Uterus (tissue), 4 donors: ENCODE measurements at places on chromosomes 12 and 14. TPM values are rescaled to one million over a fixed set of nuclear protein-coding genes. Genes with fewer than 3 reads are reported as not detected.

GRCh38 chr12:89448951-89449371 is 75.6 kb downstream of the GALNT4 start:
- DNase-seq = no peak
- no peak overlapping the region for H3K4me3 ChIP-seq
- H3K27me3 ChIP-seq = no peaks in the 10 kb centered on the region
- no peak overlapping the region for H3K27ac ChIP-seq
- H3K36me3 ChIP-seq = no peaks in the 10 kb centered on the region
- peaks cover 6% of the 10 kb centered on the region for H3K4me1 ChIP-seq

DNA sequence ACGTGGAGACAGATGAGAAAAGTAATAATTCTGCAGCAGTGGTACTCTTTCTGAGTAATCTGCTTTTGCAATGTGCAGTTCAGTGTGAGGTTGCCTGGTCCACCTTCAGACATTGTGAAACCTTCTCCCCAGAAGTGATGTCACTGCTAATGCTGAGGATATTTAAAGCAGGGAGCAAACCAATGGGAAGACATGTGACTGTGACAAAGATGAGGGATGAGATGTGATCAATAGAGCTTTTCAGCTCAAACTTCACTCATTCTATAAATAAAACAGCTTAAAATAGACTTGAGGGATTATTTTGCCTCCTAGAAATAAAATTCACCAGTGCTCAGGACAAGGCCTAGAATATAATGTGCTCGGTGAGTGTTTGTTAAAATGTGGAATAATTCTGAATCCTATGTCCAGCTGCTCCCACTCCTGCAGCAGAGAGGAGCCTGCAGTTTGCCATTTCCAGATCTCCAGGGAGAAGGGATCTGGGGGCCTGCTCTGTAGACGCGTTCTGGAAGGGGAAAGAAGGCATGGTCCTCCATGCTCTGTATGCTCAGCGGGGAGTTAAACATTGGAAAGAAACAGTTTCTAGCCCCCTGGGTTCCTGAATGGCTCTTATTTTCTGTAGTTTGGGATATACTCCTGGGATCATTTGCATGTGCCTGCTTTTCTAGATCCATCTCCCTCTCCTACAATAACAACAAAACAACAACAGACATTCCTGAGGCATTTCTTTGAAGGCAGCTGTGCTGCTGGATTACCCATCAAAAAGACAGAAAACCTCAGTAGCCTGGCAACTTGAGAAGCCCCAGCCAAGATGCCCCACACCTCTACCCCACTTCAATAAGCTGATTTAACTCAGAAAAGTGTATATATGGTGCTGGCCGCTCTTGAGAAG is 8.9 kb downstream of the SLC7A8 start:
- no peaks in the 10 kb centered on the region for H3K36me3 ChIP-seq
- H3K4me1 ChIP-seq = no peaks in the 10 kb centered on the region
- peak overlapping the region; percentile 88 for H3K27ac ChIP-seq
- no peaks in the 10 kb centered on the region for H3K27me3 ChIP-seq

DNA sequence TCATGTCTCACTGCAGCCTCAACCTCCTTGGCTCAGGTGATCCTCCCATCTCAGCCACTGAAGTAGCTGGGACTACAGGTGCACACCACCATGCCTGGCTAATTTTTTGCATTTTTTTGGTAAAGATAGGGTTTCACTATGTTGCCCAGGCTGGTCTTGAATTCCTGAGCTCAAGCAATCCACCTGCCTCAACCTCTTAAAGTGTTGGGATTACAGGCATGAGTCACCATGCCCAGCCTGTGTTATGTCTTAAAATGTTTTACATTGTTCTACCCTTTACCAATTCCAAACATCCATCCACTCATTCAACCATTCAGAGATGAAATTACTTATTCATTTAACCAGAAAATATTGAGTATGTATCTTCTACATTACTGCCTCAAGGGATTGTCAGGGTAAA is 111.6 kb upstream of the BTG1 start:
- H3K4me3 ChIP-seq = no peak overlapping the region
- H3K36me3 ChIP-seq = no peaks in the 10 kb centered on the region
- H3K27ac ChIP-seq = no peak overlapping the region
- H3K27me3 ChIP-seq = no peaks in the 10 kb centered on the region

DNA sequence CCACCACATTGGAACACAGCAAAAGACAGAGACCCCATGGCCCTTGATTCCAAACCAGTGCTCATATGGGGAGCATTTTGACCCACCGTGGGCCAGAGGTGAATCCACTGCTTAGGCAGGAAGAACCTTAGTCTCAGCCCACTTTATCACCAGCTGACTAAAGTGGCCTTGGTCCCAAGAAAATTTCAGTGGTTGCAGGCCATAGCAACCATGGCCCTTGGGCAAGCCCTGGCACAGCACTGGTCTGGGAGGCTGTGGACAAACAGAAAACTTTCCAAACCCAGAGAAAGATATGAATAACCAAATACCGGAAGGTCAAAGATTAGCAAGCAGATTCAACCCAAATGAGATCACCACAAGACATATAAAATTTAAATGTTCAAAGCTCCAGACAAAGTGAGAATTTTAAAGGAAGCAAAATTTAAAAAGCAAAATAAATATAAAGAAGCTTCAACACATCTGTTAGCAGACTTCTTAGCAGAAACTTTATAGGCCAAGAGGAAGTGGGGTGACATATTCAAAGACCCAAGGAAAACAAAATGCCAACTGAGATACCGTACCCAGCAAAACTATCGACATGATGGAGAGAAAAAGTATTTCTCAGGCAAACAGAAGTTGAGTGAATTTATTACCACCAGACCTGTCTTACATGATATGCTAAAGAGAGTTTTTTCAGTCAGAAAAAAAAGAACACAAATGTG is 7.8 kb downstream of the KLRK1 start:
- DNase-seq = no peak
- no peaks in the 10 kb centered on the region for H3K27me3 ChIP-seq
- no peaks in the 10 kb centered on the region for H3K4me1 ChIP-seq
- no peak overlapping the region for H3K4me3 ChIP-seq
- H3K27ac ChIP-seq = no peak overlapping the region

GRCh38 chr12:113770389-113770865 is 195.7 kb downstream of the RBM19 start:
- H3K4me3 ChIP-seq = no peak overlapping the region
- no peaks in the 10 kb centered on the region for H3K4me1 ChIP-seq
- DNase-seq = no peak

DNA sequence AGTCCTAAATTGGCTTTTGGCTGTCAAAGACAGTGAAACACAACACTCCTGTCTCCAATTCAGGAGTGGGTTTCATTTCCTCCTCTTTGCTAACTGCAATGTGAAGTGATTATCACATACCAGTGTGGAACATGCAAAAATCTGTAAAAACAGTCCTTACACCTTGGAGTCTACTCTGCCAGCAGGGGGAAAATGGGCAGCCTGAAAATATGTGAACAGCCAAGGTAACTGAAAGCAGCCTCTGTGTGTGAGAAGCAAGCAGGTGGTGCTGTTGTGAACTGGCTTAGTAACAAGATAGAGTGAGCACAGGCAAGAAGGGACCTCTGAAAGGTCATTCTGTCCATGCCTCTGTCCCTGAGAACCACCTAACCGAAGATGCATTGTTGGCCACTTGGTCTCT is 6.0 kb downstream of the PRMT8 start:
- H3K27me3 ChIP-seq = no peaks in the 10 kb centered on the region
- DNase-seq = no peak
- H3K27ac ChIP-seq = no peak overlapping the region
- H3K4me3 ChIP-seq = no peak overlapping the region
- no peaks in the 10 kb centered on the region for H3K36me3 ChIP-seq
- no peaks in the 10 kb centered on the region for H3K4me1 ChIP-seq

DNA sequence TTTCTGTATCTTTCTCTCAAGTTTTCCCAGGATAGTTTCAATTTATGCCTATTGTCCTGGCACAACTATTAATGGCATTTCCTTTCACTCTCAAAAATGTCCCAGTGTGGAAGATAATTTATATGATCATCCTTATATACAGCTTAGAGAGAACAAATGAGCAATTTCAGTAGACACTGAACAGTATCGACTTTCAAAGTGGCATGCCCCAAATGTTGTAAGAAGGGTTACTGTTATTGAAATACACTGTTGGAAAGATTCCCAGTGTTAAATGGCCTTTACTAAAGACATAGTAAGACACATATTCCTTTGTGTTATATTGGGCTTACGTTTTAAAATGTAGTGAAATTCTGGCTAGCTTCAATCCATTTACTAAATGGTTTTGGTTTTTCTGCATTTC is 202.3 kb upstream of the CDKN3 start:
- no peaks in the 10 kb centered on the region for H3K27me3 ChIP-seq
- no peaks in the 10 kb centered on the region for H3K4me1 ChIP-seq
- DNase-seq = no peak
- H3K36me3 ChIP-seq = no peaks in the 10 kb centered on the region

DNA sequence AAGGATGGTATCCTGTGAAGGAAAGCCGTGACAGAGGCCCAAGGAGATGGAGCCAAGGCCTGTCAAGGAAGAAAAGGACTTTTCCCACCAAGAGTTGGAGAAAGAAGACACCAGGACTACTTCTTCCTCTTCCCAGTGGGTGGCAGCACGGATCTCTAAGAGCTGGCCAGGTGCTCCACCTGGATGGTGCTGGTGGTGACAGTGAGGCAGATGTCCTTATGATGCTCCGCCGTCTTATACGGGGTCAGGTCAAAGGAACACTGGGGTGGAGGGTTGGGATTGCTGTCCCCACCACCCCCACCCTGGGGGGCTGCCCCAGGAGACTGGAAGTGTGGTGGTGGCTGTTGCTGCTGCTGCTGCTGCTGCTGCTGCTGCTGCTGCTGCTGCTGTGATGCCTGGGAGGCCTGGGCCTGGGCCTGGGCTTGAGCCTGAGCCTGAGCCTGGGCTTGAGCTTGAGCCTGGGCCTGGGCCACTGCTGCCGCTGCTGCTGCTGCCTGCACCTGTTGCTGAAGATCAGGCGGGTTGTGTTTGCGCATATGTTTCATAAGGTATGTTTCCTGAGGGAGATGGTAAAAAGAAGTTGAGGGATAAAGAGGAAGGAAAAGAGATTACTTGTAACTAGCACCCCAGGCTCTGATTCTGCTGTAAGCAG is 4.8 kb upstream of the ING4 start:
- no peaks in the 10 kb centered on the region for H3K27me3 ChIP-seq
- no peak overlapping the region for H3K27ac ChIP-seq
- DNase-seq = no peak
- H3K36me3 ChIP-seq = no peaks in the 10 kb centered on the region
- H3K4me1 ChIP-seq = no peaks in the 10 kb centered on the region

DNA sequence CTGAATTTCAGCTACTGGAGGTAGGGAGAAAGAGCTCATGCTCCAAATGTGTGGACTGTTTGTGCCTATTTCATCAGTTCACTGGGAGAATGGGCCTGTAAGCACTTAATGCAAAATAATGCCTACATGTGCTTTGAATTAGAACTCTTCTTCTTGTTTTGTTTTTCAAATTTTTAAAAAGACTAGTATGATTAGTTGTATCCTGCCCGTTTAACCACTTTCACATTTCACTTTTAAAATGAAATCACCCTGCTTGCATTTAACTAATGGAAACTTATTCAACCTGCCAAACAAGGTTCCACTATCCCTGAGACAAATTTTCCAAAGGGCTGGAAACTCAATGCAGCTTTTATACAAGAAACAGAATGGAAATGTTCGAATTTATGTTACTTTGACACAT is 79.7 kb downstream of the SAMD4A start:
- H3K4me3 ChIP-seq = no peak overlapping the region
- DNase-seq = no peak
- peaks cover 5% of the 10 kb centered on the region for H3K4me1 ChIP-seq

DNA sequence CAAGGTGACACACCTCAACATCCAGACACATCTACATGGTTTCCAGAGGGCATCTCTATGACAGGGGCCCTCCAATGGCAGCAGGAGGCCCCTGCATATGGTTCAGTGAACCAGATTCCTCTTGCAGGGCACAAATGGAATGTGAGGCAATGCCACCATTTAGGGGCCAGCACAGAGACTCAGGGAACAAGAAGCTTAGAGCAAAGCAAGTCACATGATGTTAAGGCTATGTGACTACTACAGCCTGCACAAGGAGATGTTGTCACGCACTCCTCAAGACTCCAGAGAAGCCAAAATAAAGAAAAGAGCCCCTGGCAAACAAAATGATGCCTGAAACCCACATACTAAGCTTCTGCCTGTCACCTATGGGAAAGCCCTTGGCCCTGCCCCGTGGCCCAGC is 95.2 kb downstream of the RBM19 start:
- H3K4me1 ChIP-seq = no peaks in the 10 kb centered on the region
- H3K27me3 ChIP-seq = no peaks in the 10 kb centered on the region
- DNase-seq = no peak
- H3K27ac ChIP-seq = no peak overlapping the region

DNA sequence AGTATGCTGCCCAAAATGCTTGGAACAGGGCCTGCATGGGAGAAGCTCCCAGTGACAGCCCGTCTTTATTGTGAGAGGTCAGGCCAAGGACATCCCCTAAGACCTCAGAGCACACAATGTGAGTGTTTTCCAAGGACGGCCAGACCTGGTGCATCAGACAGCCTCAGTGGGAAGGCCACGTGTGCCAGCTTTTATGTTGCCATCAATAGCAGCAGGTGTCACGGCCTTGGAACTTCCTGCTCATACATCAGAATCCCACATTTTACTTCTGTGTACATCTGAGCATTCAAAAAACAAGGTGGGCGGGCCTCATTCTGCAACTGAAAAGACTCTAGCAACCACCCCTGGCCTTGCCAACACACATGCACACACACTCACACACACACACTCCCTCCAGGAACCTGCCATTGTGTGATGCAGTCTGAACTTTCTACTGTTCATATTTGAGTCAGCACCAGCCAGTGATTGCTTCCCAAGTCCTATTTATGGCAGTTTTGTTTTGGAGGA is 753.1 kb upstream of the TBX3 start:
- no peaks in the 10 kb centered on the region for H3K4me1 ChIP-seq
- H3K27ac ChIP-seq = no peak overlapping the region
- DNase-seq = peak; percentile 18
- no peaks in the 10 kb centered on the region for H3K27me3 ChIP-seq

DNA sequence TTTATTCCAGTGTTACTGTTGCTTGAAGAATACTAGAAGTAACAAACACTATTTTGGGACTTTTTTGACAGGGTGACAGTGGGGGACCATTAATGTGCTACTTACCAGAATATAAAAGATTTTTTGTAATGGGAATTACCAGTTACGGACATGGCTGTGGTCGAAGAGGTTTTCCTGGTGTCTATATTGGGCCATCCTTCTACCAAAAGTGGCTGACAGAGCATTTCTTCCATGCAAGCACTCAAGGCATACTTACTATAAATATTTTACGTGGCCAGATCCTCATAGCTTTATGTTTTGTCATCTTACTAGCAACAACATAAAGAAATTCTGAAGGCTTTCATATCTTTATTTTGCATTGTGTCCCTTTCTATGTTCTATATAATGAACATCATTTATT is 44.5 kb downstream of the TMPRSS12 start:
- H3K27ac ChIP-seq = no peak overlapping the region
- H3K27me3 ChIP-seq = no peaks in the 10 kb centered on the region
- no peak for DNase-seq
- no peak overlapping the region for H3K4me3 ChIP-seq

GRCh38 chr14:91348845-91349465 is 68.7 kb downstream of the CCDC88C start:
- peak overlapping the region; percentile 50 for H3K27ac ChIP-seq
- H3K36me3 ChIP-seq = no peaks in the 10 kb centered on the region
- no peak for DNase-seq
- H3K27me3 ChIP-seq = no peaks in the 10 kb centered on the region

GRCh38 chr14:72611506-72611905 is 282.4 kb downstream of the DPF3 start:
- no peak overlapping the region for H3K4me3 ChIP-seq
- H3K36me3 ChIP-seq = no peaks in the 10 kb centered on the region
- H3K27me3 ChIP-seq = no peaks in the 10 kb centered on the region
- no peak overlapping the region for H3K27ac ChIP-seq
- DNase-seq = no peak

The KRT6C gene
- not detected for total RNA-seq

The CLEC6A gene
- total RNA-seq = not detected

The CARMIL3 gene
- not detected for total RNA-seq

The ESRRB gene
- total RNA-seq = not detected

The TMCC3 gene
- 12.4 TPM for total RNA-seq
